ENCODE measurements at places on chromosomes 16 and 17.

DNA sequence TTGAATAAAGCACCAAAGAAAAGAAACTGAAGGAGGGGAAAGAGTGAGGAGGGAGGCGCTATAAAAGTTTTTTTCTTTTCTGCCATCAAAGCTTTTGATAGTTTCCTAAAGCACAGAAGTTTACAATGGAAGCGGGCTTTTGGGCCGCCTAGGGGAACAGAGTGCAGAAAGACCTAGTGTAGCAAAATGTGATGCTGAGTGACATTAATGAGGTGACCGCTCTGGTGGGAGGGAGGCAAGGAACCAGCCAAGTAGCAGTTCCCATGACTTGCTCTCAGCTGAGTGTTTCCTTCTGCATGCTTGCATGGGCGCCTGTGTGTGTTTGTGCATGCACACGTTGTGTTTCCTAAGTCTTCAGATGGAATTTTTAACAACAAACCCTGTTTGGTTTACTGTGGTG lies 15.5 kb downstream of the MSI2 start:
- DNase-seq = no peak

- DNase-seq = peak; percentile 60
Measured at GRCh38 chr17:36544307-36545076, at the start of gene GGNBP2. TSS of gene GGNBP2 (plus strand) at chr17:36544919. CDS start at chr17:36545725, 806 bp downstream.

GRCh38 chr17:28041844-28042656 lies 427 bp upstream of the NLK start:
- no peak for DNase-seq

GRCh38 chr17:6069539-6070429 lies at the start of gene WSCD1:
TSS of gene WSCD1 (plus strand) at chr17:6070379. CDS start at chr17:6080659, 10,280 bp downstream.
- DNase-seq = no peak

DNA sequence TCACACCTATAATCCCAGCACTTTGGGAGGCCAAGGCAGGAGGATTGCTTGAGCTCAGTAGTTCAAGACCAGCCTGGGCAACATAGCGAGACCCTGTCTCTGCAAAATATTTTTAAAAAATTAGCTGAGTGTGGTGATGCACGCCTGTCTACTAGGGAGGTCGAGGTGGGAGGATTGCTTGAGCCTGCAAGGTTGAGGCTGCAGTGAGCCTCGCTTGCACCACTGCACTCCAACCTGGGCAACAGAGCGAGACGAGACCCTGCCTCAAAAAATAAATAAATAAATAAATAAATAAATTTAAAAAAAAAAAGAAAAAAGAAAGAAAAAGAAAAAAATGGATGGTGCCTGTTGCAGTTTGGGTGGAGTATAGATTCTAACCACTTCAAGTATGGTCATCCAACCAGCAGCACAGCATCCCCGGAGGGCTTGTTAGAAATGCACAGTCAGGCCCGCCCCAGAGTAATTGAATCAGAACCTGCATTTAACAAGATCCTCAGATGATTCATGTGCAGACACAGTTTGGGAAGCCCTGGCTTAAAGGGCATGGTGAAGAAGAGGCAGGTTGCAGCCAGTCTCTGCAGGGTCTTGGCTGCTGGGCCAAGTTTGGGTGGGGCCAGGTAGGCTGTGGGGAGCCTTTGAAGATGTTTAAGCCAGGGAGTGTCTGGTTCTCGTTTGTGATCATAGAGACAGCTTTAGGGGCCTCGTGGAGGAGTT lies 40.8 kb downstream of the MRC2 start:
- DNase-seq = peak; percentile 32

All from AG09309 (cell line).